ENCODE measurements at places on chromosomes 5 and 9.

DNA sequence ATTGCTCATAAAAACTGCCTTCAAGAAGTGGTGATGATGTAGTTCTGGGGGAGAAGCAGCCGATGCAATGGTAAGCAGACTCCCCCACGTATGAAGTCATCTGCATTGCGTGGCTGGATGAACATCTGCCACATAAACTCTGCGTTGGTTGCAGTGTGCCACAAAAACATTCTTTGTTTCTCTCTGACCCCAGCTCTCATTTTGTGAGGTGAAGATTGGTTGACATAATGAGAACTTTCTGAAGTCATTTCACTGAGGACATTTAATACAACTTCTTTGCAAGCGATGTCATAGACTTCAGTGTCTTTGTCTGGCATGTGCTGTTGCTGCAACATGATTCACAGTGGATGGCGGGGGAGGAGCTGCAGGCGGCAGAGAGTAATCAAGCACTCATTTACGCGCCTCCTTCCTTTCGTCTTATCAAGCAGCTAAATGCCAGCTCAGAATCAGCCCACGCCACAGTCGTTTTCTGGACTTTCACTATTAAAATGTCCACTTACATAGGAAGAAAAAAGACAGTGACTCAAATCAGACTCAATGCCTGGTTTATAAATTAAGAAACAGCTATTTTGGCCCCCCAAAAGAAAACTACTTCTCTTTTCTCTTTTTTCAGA, 91.5 kb upstream of the NFIL3 start:
- DNase-seq, result peak; percentile 38

DNA sequence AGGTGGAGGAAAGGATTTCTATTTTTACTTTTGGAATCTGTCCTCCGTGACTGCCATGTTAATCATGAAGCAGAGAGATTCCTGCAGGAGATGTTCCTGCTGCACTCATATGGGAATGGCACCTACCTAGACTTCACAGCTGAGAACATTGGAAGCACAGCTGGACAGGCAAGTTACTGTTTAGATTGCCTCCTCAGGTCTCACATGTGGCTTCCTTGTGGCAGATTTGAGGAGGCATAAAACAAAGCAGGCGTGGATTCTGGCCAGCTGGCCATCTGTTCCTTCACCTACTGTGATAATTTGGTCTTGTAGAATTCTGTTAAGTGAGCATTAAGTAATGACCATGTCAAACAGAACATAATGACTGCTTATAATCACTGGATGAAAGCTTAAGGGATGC, 193.4 kb downstream of the EDIL3 start:
- no peak for DNase-seq

- no peak for DNase-seq
Measured at GRCh38 chr5:149672701-149673476, 57.2 kb upstream of the PPARGC1B start.

- no peak for DNase-seq
Measured at GRCh38 chr5:94778299-94778698, 159.8 kb downstream of the SLF1 start.

GRCh38 chr9:85451680-85452079, 290.1 kb downstream of the AGTPBP1 start:
- DNase-seq, result no peak

- peak; percentile 66 for DNase-seq
Measured at GRCh38 chr9:14372437-14373335, 58.7 kb upstream of the NFIB start.

DNA sequence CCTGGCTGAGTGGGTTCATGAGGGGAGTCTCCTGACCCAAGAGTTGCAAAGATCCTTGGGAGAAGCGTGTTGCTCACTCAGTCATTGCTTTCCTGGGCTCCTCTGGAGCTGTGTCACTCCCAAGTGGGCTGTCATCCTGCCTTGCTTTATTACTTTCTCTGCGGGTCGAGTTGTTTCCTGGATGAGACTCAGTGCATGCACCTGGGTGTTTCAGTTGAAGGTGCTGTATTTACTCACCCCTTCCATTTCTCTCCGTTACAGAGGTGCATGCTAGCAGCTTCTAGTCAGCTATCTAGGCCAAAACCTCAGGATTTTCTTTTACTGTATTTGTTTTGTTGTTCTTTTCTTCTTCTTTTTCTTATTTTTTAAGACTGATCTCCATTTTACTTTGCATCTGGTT, 785.5 kb upstream of the EDIL3 start:
- DNase-seq, result no peak

- no peak for DNase-seq
Measured at GRCh38 chr5:128772356-128772755, 192.9 kb upstream of the SLC27A6 start.

DNA sequence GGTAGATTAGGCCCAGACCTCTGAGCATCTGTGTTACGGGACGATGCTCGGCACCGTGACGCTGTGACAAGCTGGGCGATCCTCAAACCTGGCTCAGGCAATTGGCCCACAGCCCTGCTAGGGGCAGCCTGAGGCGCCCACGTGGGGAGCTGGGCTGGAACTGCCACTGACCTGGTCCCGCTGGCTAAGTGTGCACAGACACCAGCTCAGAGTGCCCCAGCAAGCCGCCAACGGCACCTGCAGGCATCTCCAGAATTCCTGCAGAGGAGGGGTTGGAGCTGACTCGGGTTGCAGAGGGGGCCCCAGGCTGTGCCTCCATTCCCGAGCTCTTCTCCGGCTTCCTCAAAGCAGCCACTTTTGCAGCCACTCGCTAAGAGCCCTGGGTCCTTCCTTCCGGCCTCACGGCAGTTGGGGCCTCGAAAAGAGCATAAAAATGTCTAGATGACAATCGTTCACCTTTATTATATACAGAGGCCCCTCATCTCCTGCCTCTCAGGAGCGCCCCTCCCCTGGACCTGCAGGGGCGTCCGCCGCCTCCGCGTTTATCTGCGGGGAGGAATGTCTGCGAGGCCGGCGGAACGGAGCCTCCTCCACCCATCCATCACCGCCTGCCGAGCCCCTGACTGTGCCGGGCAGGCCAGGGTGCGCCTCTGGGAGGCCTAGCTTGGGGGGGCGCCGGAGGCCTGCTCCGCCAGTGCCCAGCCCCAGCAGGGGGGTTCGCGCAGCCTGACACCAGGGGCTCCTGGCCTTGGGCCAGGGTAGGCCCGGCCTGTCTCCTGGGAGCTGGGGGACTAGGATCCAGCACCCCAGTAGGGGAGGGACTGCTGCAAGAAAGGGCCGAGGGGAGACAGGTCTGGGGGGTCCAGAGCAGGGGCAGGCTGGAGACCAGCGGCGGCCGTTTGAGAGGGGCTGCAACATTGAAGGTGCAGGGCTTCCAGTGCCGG, 144.9 kb downstream of the BARX1 start:
- DNase-seq, result no peak

- DNase-seq, result no peak
Measured at GRCh38 chr9:134298000-134298399, 28.3 kb upstream of the RXRA start.

GRCh38 chr5:172508471-172509404, 54.4 kb upstream of the SH3PXD2B start:
- no peak for DNase-seq

GRCh38 chr5:167745868-167746267, 545.6 kb upstream of the WWC1 start:
- DNase-seq, result no peak

DNA sequence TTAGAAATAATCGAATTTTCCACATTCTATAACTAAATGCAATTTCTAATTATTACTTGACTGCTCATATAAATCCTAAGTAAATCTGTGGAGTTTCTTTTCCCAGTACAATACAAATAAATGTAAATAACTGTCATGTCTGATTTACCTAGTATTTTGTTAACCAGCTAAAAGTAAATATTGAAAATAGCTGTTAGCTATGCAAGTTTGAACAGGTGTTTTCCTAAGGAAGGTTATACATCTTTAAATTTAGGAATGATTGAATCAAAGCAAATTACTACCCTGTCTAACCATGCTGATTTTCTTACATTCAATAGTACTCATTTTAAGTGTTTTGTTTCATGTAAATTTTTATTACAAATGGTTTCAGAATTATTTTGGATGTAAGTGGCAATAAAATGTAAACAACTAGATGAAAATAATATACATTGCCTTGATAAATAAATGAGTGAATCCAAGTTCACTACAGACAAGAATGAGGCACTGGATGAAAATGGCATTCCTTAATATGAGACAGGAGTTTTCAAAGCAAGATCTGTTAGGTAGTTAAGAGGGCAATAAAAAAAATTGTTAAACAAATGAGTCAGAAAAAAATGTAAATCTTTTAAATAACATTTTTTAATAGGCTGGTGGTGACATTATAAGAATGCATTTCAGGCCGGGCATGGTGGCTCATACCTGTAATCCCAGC, 15.8 kb downstream of the MCIDAS start:
- DNase-seq, result no peak

GRCh38 chr5:138536665-138537315, 6.2 kb downstream of the ETF1 start:
- no peak for DNase-seq

DNA sequence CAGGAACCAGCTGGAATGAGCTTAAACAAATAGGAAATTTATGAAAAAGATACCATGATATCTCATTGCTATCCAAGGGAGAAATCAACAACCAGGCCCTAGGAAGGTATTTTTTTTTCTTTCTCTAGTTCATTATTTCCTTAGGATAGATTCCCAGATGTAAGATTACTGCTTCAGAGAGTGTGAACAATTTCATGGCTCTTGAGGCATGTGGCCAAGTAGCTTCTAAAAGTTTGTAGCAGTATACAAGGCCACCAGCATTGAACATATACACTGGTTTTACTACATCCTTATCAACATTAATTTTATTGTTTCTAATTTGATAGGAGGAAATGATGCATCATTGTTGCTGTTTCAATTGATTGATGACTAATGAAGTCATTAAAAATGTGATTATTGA, 201.2 kb downstream of the SREK1 start:
- DNase-seq, result no peak

GRCh38 chr5:148750614-148751013, 75.8 kb upstream of the ADRB2 start:
- no peak for DNase-seq

DNA sequence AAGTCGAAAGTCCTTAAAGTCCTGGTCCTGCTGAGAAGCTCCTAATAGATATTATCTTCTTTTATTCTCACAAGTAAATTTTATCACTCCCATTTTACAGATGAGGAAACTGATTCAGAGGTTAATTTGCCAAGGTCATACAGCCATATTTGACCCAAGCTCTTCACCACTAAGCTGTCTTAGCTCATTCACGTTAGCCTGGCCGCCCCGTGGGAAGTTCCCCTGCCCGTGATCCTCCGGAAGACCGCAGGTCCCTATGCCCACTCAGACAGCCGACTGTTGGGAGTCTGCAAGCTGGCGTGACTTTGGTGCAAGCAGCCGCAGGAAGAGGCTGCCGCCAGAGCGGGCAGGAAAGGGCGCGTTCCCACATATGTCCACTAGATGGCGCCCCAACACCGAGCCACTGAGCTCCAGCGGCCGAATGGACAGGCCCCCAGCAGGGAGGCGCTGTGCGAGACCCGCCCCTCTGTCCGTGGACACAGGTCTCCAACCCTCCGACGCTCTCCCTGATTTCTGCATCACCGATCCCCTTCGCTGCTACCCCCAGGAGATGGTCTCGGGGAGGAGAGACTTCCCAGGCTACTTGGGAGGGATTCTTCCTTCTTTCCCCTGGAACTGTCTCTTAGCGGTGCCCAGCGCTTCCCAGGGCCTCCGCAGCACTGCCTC, 10.0 kb upstream of the ARAP3 start:
- DNase-seq, result no peak

DNA sequence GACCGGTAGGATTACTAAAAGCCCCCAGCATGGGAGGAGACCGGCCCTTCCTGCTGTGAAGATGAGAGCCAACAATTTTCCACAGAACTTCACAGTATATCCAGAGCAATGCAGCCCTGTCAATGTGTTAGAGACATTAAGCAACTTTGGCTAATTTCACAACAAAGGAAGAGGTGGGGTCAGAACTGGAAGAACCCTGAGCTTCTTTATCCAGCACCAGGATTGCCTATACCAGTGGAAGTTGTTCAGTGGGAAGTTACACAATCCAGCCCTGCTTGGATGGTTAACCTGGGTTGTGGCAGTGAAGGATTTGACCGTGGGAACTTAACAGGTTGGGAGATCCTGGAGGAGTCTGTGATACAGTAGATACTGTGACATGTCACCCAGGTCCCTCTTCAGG, 197.0 kb downstream of the FBN2 start:
- DNase-seq, result no peak

DNA sequence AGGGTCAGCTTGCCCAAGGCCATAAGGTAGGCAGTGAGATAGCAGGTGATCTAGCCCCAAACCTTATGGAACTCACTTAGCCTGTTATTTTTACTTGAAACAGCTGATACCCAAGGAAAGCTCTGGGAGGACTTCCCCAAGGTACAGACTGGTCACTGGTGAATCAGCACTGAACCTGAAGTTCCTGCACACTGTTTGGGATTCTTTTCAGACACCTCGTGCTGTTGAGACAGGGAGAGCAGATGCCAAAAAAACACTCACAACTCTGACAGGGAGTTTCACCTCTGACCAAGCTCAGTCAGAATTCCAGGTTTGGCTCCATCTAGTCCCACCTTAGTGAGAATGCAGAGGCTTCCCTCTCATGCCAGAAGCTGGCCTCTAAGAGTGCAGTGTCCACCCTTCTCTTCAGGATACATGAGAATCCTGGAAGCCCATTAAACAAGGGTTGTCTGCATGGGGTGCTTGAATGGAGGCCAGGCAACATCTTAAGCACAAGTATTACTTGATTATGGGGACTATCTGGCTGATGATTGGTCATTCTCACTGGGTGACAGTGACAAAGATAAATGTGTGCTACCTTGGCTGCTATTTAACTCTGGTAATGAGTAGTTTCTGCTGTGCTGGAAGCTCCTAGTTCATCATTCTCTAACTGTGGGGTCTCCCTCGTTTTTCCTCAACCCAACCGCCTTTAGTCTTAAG, 122.8 kb upstream of the SLIT3 start:
- DNase-seq, result no peak

- no peak for DNase-seq
Measured at GRCh38 chr5:69188811-69189161, 597 bp upstream of the CENPH start.

- no peak for DNase-seq
Measured at GRCh38 chr9:136080716-136081112, 14.4 kb downstream of the NACC2 start.

- DNase-seq, result no peak
Measured at GRCh38 chr5:138287246-138287645, 12.8 kb upstream of the GFRA3 start.

DNA sequence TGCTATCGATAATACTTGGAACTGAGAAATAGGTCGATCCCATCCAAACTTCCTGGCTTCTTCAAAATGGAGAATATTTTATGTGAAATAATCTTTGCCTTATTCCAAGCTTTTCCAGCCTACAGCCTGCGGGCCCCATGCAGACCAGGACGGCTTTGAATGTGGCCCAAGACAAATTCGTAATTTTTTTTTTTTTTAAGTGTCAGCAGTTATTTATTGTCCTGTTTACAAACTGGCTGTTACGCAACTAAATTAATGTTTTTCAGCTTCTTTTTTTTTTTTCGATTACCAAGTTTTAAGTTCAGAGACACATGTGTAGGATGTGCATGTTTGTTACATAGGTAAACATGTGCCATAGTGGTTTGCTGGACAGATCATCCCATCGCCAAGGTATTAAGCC, 411.7 kb upstream of the EDIL3 start:
- DNase-seq, result no peak

GRCh38 chr9:138053321-138053868, 175.8 kb downstream of the CACNA1B start:
- DNase-seq, result no peak

GRCh38 chr9:116278326-116278725, 124.7 kb downstream of the PAPPA start:
- DNase-seq, result no peak

- DNase-seq, result no peak
Measured at GRCh38 chr5:6581090-6581489, 51.8 kb downstream of the NSUN2 start.
